ENCODE measurements at places on chromosomes 5 and 9.
A peak's percentile ranks its signal among the peaks of the same experiment; 100 is the strongest.

- DNase-seq, result no peak
Measured at GRCh38 chr9:27203783-27204182, 93.2 kb downstream of the EQTN start.

DNA sequence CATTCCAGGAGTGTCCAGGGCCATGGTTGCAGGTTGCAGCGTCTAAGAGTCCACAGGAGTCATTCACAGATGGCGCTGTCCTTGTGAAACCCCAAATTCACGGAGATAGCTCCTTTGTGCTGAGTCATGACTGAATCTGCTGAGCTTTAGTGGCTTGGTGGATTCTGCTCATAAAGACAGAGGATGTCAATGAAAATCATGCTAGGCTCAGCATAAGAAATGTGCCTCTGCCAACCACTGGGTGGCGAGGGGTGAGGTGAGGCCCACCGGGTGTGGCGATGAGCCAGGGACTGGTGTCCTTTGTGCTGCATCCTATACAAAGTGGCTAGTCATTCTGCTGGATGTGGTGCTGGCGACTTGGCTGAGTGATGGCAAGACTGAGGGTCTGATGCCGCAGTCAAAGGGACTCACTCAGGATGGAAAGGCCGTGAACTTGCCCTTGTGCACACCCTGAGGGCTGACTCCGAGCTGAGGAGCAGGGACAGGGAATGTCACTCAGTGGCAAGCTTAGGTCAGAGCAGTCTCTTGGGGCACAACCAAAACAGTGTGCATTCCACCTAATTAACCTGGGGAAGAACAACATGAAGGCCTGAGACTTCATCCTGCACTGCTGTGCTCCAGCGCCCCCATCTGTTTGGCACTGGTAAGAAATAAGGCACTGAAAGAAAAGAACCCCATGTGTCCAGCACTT lies 71.5 kb downstream of the DAP start:
- peak; percentile 35 for DNase-seq

- no peak for DNase-seq
Measured at GRCh38 chr9:81431641-81432040, 257.7 kb downstream of the TLE1 start.

DNA sequence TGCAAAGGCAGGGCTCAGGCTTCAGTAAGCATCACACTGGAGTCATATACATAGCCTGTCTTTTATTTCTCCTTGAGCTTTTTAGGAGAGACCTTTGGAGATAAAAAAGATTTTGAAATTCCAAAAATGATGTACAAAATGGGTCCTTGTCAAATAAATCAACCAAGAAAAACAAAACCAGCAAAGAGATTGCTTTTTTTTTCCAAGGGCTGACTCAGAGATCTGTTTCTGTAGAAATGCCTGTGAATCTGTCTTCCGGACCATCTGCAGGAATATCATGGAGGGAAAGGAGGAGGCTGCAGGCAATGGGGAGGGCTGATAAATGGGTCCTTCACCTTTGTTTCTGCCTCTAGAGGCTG lies 77.4 kb downstream of the SLIT3 start:
- DNase-seq, result no peak

DNA sequence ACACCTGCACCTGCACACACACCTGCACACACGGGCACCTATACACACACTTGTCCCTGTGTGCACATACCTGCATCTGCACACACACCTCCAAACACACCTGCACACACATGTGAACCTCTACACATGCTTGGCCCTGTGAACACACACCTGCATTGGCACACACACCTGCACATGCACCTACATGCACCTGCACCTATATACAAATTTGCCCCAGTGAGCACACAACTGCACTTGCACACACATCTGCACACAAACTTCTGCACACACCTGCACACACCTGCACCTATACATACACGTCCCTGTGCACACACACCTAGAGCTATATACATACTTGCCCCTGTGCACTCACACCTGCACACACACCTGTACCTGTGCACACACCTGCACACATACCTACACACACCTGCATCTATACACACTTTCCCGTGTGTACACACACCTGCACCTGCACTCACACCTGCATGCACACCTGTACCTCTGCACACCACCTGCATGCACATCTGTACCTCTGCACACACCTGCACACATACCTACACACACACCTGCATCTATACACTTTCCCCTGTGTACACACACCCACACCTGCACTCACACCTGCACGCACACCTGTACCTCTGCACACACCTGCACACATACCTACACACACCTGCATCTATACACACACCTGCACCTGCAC lies 21.5 kb upstream of the LPCAT1 start:
- no peak for DNase-seq

GRCh38 chr5:32578363-32578762 lies 7.0 kb upstream of the SUB1 start:
- DNase-seq, result no peak

DNA sequence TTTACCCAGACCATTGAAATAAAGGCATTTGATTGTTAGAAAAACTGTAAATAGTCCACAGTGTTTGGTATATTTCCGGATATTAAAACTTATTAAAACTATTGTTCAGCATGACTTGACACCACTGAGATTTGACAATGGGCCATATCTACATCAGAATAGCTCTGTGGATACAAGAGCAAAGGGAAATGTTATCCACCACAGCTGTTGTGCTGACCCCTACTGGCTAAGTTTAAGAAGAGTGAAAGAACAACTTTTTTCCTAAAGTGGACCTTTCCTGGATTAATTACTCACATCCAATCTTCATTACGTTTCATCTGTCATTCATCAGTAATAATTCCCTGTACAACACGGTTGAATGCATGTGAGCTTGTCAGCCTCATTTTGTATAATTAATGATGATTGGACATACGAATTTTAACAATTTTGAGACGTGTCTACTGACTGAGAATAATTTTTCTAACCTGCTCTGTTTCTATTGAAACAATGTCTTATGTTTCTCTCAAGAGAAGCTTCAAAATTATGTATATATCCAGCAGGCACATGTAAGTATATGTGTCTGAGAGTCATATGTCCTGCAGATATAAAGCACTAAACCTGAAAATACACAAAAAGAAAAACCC lies 1952.6 kb downstream of the MAT2B start:
- DNase-seq, result peak; percentile 15

GRCh38 chr5:101663543-101663942 lies 632.5 kb downstream of the SLCO4C1 start:
- DNase-seq, result no peak

DNA sequence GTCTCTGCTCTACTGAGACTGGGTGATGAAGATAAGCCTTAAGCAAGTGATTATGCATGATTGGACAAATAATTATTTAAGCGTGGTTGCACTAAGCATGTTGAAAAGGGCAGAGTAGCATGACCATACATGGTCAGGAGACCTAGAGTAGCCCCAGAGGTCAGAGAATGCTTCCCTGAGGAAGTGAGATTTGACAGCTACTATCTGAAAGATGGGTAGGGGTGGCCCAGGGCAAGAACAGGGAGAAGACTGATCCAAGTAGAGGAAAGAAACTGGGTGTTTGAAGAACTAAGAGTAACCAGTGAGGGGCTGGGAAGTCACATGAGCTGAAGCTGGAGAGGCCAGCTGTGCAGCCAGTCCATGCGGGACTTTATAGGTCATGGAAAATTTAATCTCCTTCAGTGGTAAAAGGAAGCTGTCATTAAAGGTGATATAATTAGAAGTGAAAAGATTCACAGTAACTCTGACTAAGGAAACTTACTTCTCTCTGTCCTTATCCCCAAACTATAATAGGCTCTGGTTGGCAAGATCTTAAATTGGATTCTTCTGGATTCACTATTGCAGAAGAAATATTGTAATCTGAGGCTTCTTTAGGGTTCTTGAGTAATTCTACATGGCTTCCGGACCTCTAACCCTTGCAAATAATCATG lies 35.2 kb downstream of the YIPF5 start:
- no peak for DNase-seq

DNA sequence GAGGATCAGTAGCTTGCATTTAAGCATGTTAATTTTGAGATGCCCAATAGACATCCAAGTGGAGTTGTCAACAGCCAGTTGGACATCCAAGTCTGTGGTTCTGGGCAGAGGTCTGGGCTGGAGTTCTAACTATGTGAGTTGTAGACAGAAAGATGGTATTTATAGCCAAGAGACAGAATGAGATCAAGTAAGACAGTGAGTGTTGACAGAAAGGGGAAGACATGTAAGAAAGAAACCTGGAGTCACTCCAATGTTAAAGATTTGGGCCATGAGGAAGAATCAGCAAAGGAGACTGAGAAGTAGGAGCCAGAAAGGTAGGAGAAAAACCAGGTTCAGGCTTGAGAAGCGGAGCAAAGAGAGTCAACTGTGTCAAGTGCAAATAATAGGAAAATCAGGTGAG lies 95.5 kb upstream of the PUM3 start:
- no peak for DNase-seq

DNA sequence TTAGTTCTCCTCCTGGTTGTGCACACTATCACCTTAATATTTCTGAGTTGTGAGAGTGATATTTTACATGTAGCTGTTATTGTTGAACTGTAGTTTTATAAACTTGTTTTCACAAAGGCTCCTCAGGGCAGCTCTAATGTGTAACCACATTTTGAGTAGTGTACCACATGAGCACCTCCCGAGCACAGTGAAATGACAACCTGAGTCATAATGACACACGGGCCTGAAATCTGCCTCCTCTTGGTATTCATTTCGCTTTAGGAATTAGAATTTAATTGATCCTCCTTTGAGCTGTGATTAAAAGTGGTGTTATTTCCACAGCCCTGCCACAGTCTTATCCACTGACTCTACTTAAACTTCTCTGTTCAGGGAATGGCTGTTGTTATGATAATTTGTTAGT lies 7.9 kb downstream of the MTRR start:
- DNase-seq, result no peak

GRCh38 chr5:17769277-17769676 lies 135.0 kb downstream of the TAF11L14 start:
- DNase-seq, result no peak

DNA sequence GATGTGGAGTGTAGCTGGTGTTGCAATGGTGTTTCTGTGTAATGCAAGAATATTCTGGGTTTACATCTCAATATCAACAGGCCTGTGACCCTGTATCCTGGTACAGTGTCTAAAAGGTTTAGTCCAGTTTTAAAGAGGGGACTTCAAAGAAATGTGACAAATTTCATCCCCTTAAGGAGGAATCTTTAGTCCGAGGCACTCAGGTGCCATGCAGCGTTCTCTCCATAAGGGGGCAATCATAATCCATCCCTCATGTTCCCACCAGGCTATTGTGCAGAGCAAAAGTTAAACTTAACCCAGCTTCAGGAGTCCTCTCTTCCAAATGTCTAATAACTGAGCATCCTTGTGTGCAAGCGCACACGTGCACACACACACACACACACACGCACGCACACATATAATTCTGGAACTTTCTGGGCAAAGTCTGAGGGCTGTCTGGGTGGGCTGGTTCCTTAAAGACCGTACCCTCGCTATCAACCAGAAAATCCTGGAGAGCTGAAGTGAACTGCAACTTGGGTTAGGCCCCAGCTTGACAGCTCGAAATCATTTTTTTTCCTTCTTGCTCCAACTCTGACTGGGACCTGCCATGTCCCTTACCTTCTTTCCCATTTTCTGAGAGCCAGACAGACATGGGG lies 46.0 kb downstream of the CRB2 start:
- DNase-seq, result no peak

- no peak for DNase-seq
Measured at GRCh38 chr9:37528652-37529471, 43.1 kb downstream of the POLR1E start.

GRCh38 chr9:126335837-126336735 lies 9.5 kb downstream of the MVB12B start:
- no peak for DNase-seq

DNA sequence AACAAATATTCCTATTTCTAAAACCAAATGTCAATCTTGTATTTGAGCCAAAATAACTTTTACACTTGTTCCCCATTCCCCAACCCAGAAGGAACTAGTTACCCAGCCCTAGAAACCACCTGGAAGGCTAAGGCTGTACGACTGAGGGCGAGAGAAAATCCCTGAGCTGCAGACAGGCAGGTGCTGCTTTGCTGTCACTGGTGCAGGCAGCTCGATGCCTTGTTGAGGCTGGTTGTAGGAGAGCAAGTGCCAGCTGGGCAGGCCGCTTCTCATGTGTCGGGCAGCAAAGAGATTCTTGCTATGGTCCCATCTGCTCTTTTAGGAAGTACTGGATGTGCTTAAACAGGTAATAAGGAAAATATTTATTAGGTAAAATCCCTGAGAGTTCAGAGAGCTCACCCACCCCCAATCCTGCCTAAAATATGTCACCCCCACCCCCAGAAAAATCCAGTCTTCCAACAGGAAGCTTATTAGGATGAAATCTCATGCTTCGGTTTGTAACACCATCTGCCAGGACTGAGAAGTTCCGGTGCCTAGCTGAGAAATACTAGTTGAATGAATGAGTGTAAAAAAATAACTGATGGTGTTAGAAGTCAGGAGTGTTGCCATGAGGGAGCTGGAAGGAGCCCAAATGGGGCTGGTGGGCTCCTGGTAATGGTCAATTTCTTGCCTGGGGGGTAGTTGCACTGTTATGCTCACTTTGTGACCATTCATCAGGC lies 91.1 kb upstream of the DMRT1 start:
- DNase-seq, result no peak

DNA sequence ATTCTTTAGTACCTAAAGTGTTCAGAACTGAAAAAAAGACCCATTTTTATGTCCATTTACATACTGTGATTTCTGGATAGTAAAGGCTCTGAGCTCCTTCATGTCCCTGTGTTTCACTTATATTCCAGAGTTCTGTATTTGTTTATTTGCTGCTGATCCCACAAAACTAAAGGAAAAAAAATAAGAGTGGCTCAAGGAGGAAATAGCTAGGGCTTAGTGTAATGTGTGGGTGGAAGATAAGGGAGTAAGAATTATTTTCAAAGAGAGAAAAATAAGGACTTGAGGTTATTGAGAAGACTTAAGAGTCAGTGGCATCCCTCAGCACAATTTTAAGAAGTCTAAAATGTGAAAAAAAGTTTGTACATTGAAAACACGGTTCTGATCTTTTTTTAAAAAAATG lies 46.0 kb downstream of the ENTREP1 start:
- no peak for DNase-seq

DNA sequence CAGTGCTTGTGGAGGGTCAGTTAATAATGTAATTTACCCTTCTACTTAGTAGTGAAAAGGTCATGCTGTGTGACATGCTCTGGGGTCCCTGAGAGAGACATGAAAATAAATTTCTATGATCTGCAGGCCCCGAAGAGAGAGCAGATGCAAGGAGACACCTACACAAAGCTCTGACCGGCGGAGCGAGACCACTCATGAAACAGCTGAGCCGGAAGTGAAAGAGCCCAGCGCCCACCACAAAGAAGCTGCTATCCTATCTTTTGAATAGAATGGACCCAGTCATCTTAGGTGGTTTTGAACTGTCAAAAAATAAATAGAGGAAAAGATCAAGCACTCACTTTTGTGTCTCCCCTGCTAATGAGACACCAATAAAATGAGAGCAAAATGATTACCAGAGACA lies 190.0 kb downstream of the MED10 start:
- no peak for DNase-seq

Data from iPS DF 19.7 (cell line).